Activated CD4-positive, alpha-beta T cell treated with anti-CD3 and anti-CD28 coated beads, Interleukin-10, Interleukin-2, amounts not matched to agents 100 ng/mL and 50 ng/mL, durations not matched to agents 16 hours and 8 hours (primary cell): ENCODE measurements at places on chromosomes 4 and X.
A peak's percentile ranks its signal among the peaks of the same experiment; 100 is the strongest.

- no peak for DNase-seq
Measured at GRCh38 chrX:69010339-69010738, 154.9 kb downstream of the PJA1 start.

- DNase-seq = no peak
Measured at GRCh38 chr4:174263445-174263736, 20.1 kb downstream of the FBXO8 start.

DNA sequence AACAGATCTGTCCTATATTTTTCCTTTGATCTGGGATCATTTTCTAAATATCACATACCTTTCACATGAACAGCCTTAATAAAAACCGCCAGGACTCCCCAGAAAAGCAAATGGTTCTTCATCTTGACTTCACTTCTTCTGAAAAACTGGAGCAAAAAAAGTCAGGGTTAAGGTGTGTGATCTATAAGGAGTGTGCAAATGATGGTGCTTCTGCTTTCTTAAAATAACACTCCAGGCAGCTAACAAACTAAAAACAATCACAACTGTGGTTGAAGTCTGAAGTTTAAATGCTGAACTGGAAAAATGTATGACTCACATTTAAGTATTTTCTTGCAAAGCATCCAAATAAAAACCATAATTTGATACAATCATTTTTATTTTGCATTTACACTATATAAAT lies at the start of gene JCHAIN:
Gene JCHAIN (minus strand): TSS at position 140 of the 400 bp plus-strand sequence. CDS start 18 bp downstream, at position 122.
- no peak for DNase-seq

- DNase-seq = peak; percentile 28
Measured at GRCh38 chr4:78653655-78654054, 102.1 kb downstream of the ANXA3 start.

DNA sequence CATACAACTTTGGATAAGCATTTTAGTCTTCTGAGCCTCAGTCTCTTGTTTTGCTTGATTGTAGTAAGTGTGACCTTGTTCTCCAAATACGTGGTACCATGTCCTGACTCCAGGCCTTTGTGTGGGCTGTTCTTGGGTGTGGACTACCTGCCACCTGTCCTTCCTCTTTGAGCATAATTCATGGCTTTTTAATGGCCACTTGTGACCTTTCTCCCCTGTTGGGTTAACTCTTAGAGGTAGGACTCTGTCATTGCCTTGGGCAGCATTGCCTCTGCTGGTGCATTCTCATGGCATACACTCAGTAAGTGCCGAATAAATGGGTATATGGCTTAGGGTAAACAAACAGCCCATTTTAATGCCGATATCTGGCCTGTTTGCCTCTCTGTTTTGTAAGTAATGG lies 3.0 kb downstream of the NSD2 start:
- DNase-seq = no peak

- DNase-seq = no peak
Measured at GRCh38 chrX:131359611-131360010, 70.5 kb upstream of the IGSF1 start.

GRCh38 chr4:102299354-102300107 lies 45.8 kb downstream of the SLC39A8 start:
- DNase-seq = peak; percentile 34

DNA sequence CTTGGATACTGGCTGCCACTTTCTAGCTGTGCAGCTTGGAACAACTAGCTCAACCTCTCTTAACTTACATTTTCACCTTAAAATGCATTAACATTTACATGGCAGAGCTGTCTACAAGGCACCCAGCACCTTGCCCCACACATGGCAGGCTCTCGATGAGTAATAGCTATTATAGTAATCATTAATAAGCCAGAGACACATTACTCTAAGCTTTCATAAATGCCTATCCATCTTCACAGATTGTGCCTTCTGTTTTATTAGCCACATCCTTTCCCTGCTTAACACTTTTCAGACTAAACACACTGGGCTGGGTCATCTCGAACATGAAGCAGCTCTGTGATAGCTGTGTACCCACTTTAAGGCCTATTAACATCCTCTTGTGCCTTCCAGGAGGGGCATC lies 83.8 kb upstream of the UCP1 start:
- DNase-seq = no peak

DNA sequence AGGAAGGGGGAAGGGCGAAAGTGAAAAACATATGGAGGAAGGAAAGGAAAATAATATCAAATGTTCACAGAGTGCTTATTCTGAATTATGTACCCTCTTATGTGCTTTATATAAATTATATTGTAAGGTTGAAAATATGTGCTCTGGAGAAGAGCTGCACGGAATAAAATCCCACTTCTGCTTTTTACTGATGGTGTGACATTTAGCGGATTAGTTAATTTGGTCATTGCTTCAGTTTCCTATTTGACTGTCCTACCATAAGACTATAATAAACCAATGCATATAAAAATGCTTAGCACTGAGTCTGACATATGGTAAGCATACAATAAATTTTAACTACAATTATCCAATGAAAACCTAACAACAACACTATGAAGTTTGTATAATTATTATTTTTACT lies 86.2 kb downstream of the NPFFR2 start:
- no peak for DNase-seq

DNA sequence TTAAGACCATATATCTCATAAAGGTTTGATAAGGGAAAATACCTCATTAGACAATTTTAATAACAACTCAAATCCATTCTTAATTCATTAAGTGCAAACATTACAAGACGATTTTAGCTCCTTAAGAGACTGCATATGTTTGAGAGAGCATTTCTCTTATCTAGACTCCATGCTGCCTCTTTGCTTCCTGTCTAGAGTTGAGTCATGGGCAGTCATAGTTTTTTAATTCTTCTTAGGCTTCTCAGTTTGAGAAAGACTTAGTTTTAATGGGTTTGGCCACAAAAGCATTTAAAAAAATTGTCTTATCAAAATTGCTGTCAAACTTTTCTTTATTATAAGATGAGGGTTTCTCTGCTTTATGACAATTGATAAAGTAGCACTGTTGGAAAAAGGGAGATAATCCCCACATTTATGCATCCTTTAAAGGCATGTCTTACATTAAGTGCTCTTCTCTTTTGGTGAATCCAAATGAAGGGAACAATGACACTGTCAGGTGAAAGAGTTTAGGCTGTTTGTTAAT lies 713.4 kb downstream of the PCDH18 start:
- no peak for DNase-seq

GRCh38 chrX:48021026-48021900 lies 14.5 kb downstream of the SPACA5 start:
- DNase-seq = peak; percentile 42

GRCh38 chrX:40058719-40059118 lies 39.0 kb downstream of the BCOR start:
- no peak for DNase-seq

- DNase-seq = no peak
Measured at GRCh38 chrX:19731307-19731820, 156.0 kb downstream of the SH3KBP1 start.

GRCh38 chr4:336893-337142 lies 796 bp upstream of the ZNF141 start:
- DNase-seq = no peak

DNA sequence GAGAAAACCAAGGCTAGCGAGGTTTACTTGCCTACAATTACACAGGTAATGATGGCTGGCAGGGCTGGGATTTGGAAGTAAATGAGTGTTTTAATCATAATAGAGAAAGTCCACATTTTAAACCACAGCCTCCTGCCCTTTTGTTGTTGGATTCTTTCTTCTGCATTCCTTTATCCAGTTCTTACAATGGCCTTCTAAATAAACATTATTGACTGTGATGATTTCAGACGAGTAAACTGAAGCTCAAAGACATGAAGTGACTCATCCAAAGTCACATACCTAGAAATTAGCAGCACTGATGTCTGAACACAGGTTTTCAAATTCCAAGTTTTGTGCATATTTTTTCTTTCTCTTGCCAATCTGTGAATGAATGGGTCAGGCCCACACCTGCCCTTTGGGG lies 51.2 kb upstream of the C1QTNF7 start:
- no peak for DNase-seq

DNA sequence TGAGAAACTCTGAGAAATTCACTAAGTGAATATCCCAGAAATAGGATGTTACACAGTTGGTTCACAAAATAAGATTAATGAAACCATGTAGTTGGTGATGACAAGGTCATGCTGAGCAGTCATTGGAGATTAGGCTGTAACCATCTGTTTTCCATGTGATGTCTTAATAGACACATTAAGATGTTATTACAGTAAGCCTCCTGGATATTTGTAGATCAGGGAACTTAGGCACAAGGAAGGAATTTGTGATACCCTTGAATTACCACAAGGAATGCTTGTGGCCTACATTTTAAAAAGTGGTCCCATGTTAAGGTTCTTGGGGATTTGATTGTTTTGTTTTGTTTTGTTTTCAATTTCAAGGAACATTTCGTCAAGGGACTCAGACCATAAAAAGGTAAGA lies 185.6 kb upstream of the BANK1 start:
- DNase-seq = no peak

DNA sequence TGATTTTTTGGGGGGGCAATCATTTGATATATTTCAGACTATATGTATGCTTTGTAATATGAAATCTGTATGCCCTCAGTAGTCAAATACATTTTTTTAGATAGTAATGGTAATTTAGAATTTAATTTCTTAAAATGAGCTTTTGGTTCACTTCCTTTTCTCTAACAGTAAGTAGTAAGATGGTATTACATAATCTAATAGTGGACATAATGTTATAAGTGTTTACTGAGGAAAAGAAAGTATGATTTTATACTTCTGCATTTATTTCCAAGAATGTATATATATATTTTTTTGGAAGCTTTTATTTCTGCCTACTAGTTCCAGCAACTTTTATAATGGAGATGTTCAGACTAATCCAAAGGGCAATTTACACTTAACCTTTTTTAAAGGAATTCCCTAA lies 1450.7 kb upstream of the TENM3 start:
- DNase-seq = no peak

- no peak for DNase-seq
Measured at GRCh38 chr4:72418458-72418857, 150.6 kb downstream of the ADAMTS3 start.

- DNase-seq = no peak
Measured at GRCh38 chrX:72045552-72046277, 86.0 kb downstream of the RTL5 start.

GRCh38 chrX:41837270-41837944 lies 85.9 kb downstream of the CASK start:
- no peak for DNase-seq
